Tibial artery (tissue), 4 donors: ENCODE measurements at places on chromosomes 1 and 21.

- no peak for DNase-seq
Observed at GRCh38 chr1:115908565-115909274, 67.6 kb upstream of the SLC22A15 start.

GRCh38 chr1:7259955-7260354 lies 474.7 kb downstream of the CAMTA1 start:
- no peak for DNase-seq

DNA sequence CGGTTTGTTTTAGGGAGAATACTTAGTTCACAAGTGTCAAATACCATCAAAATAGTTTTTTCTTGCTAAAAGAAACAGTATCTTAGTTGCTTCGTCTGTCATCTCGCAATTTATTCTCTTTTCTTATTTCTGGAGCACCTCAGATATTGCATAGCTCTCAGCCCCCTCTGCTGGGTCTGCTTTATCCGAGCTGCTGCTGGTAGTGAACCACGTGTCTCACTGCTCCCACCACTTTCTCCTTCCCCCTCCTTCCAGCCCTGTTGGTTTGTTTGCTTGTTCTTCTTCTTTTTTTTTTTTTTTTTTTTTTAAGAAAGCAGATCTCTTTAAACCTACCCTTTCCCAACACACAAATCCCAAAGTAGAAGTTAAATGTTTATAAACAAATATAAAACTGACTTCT lies 170.8 kb downstream of the EDEM3 start:
- DNase-seq, result no peak

- no peak for DNase-seq
Observed at GRCh38 chr1:32151319-32151787, 28.1 kb upstream of the TXLNA start.

DNA sequence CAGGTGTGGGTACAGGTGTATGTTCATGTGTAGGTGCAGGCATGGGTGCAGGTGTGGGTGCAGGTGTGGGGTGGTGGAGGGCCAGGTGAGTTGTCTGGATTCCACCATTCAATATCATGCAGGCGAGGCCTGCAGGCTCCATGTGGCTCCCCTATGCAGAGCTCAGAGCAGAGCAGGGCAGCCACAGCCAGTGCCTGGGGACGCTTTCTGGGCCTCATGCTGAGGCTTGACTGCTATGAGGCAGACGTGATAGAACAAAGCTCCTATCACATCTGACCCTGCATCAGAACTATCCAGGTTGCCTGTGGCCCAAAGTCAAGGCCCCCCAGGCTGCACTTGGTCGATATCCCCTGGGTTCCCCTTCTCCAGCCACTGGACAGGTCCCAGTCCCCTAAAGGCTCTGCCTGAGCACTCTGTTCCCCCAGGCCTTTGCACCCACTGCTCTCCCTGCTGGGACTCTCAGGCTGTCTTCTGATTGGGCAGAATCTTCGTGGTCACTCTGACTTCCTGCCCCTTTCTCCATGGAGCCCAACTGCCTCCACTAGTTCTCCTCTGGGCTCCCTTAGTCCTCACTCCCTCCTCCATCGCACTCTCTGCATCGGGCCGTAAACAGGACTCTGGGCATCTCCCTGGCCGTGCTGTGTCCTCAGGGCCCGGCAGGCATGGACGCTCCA lies 78.6 kb upstream of the ACTL8 start:
- DNase-seq, result no peak

GRCh38 chr1:38152351-38153065 lies 105.9 kb upstream of the POU3F1 start:
- no peak for DNase-seq

DNA sequence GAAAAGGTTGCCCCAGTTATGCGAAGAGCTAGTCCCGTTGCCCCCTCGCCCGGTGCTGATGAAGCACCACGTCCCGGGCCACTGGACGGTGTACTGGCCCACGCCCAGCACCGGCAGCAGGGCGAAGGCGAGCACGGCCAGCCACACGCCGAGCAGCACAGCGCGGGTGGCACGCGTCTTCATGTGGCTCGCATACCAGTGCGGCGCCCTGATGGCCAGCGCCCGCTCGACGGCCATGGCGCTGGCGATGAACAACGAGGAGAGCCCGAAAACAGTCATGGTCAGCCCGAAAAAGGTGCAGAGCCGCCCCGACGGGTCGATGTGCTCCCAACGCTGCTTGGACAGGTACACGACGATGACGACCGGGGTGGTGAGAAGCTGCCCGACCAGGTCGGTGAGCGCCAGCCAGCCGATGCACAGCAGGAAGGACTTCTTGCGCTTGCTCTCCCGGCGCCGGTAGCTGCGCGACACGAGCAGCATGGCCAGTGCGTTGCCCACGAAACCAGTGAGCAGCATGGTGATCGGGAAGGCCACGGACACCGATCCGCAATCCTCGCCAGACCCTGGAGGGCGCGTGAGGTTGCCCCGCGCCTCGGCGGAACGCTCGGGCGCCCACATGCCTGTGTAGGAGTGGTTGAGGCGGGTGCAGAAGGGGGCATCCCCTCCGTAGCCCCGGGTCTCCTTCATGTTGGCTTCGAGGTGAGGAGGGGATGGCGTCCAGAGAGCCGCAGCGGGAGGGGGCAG lies 553 bp downstream of the PTGER3 start:
- no peak for DNase-seq

- DNase-seq, result no peak
Observed at GRCh38 chr1:83796409-83796808, 202.5 kb downstream of the TTLL7 start.

DNA sequence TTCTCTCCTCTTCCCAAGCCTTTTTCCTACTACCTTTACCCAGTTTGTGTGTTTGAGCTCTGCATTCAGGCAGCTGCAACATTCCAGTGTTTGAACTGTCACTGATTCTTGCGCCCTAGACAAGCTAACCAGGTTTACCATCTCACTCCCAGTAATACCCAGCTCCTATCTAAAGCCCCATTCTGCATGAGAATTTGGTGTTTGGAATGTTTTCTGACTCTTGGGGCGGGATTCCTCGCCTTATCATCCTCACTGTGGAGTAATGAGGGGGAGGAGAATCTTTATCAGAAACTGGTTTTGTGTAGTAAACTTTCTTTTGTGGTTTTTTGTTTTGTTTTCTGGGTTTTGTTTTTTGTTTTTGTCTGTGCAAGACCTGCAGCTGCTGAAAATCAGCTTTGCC lies 36.5 kb downstream of the NCF2 start:
- no peak for DNase-seq
